ENCODE measurements at places on chromosomes 12 and 14. TPM values are rescaled to one million over a fixed set of nuclear protein-coding genes. Genes with fewer than 3 reads are reported as not detected.

DNA sequence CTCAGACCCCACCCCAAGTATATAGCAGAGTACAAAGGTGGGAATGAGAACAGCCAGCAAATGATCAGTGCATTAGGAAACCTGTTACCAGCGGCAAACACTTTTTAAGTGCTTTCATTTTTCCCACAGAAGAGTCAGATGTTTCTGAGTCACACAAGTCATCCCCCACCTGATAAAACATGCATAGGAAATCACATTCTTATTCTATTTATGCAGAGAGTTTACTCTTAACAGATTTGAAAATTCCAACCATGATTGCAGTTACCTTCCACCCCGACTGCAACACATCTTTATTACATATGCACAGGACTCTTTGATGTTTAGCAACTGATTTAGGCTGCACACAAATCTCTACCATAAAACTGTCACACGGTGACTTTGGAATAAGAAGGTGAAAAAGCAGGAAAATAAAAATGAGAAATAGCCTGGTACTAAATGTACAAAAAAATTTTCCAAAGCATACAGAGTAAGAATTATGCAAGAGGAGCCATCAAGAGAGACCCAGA, 236.4 kb downstream of the PAWR start:
- peak; percentile 82 for DNase-seq
- H3K27me3 ChIP-seq: no peaks in the 10 kb centered on the region
- H3K36me3 ChIP-seq: no peaks in the 10 kb centered on the region

USP44 gene
- 0.93 TPM for polyA plus RNA-seq

DNA sequence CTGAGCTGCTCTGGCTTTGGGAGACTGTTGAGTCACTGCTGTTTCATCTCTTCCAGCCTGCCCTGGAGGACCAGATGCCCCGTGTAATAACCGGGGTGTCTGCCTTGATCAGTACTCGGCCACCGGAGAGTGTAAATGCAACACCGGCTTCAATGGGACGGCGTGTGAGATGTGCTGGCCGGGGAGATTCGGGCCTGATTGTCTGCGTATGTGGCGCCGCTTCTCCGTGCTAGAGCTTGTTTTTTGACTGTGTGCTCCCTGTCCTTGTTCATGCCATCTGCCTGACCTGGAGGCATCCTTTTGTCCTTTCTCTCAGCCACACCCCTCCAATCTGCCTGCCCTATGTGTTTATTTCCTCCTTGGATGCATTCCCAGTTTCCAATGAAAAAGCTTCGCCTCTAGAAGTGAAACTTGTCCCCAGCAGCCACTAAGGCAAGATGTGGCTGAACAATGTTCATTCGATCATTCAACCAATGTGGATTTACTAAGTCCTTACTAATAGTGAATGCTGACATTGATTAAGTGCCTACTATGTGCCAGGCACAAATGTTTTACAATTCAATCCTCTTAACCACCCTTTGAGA, 98.6 kb downstream of the NT5DC3 start:
- peaks cover 6% of the 10 kb centered on the region for H3K4me1 ChIP-seq
- DNase-seq: peak; percentile 61
- H3K4me3 ChIP-seq: no peak overlapping the region
- peak overlapping the region; percentile 80 for H3K27ac ChIP-seq
- H3K36me3 ChIP-seq: no peaks in the 10 kb centered on the region

IFI27 gene
- polyA plus RNA-seq: 12.9 TPM

DNA sequence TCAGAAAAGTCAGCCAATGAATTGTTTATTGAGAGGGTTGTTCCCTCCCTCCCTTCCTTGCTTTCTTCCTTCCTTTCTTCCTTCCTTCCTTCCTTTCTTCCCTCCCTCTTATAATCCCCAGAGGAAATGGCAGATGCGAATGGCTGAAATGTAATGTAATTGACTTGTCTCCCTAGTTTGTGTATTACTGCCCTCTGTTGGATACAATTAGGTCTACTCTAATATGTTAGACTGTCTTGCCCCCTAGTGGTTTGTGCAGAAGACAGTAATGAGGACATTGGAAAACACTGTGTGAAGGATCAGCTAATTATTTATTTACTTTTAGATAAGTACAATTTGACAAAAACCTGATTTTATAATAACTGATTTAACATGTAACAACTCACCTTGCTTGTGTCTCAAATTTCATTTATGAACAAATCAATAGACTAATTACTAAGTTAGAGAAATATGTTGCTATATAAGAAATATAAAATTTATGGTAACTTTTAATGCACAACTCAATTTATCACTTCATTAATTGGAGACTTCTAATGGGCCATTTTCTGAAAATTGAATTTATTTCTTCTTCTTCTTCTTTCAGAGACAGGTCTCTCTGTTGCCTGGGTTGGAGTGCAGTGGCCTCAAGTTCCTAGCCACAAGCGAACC, 229.8 kb upstream of the LRIG3 start:
- no peaks in the 10 kb centered on the region for H3K4me1 ChIP-seq
- no peak overlapping the region for H3K4me3 ChIP-seq
- no peak overlapping the region for H3K27ac ChIP-seq
- no peaks in the 10 kb centered on the region for H3K36me3 ChIP-seq

CCDC196 gene
- 0.72 TPM for polyA plus RNA-seq

DNA sequence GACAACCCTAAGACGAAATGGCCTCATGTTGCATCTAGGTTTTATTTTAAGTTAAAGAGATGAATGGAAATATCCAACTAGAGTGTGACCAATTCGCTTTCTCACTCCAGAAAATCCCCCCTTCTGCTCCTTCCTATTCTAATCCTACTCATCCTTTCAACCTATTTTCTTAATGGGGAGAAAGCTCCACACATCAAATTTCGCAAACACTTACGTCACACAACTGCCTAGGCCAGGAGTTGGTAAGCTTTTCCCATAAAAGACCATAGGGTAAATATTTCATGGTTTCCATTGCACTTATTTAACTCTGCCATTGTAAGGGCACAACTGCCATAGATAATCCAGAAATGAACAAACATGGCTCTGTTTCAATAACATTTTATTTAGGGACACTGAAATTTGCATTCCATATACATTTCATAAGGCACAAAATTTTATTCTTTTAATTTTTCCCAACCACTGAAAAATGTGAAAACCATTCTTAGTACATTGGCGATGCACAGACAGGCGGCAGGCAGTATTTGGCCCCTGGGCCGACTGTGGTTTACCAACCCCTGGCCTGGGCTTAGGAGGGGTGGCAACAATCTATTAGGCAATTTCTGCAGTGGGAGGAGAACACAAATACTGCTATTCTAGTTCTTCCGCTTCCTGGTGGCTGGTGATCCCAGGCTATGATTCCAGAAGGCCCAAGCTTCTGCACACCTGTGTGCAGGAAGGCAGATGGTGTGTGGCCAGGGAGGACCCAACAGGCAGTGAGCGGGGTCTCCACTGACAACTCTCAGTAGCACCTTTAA, 67.2 kb upstream of the FOXN3 start:
- no peaks in the 10 kb centered on the region for H3K27me3 ChIP-seq
- no peak for DNase-seq
- H3K4me3 ChIP-seq: no peak overlapping the region
- H3K4me1 ChIP-seq: no peaks in the 10 kb centered on the region
- no peak overlapping the region for H3K27ac ChIP-seq
- H3K36me3 ChIP-seq: no peaks in the 10 kb centered on the region

Measured in large intestine (tissue), 12 donors.